ENCODE measurements at places on chromosomes 7 and 10. TPM values are rescaled to one million over a fixed set of nuclear protein-coding genes. Genes with fewer than 3 reads are reported as not detected.

The EZH2 gene
- polyA plus RNA-seq = 23.6 TPM

The GRM3 gene
- 0.09 TPM for polyA plus RNA-seq

The CFAP69 gene
- 2.5 TPM for polyA plus RNA-seq

DNA sequence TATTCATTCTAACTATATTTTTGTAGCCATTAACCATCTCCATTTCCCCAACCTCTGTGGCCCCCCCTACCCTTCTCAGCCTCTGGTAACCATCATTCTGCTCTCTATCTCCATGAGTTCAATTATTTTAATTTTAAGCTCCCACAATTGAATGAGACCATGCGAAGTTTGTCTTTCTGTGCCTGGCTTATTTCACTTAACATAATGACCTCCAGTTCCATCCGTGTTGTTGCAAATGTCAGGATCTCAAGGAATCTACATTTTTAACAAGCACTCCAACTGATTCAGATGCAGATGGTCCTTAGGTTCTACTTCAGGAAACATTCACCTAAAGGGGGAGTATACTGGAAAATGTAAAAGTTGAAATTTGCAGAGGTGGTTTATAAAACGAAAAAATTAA, 60.2 kb upstream of the PTPN12 start:
- DNase-seq = no peak

Measured in muscle of back (tissue), 13 donors.